ENCODE measurements at places on chromosomes 7 and 10.

- 0 out of 2 replicates have a peak, but pooled peaks cover 4% of the 10 kb centered on the region for H3K4me1 ChIP-seq
- no peak overlapping the region for H3K4me3 ChIP-seq
- H3K36me3 ChIP-seq, result no peaks in the 10 kb centered on the region
- no peak for DNase-seq
- H3K27ac ChIP-seq, result no peak overlapping the region
These were observed 84.5 kb upstream of the PPP2R2D start for GRCh38 chr10:131816157-131816775.

- DNase-seq, result no peak
- no peak overlapping the region for H3K27ac ChIP-seq
- no peak overlapping the region for H3K4me3 ChIP-seq
These were observed 23.1 kb upstream of the TCTN3 start for GRCh38 chr10:95716866-95717265.

GRCh38 chr7:41503438-41503837, 199.5 kb downstream of the INHBA start:
- no peak overlapping the region for H3K27ac ChIP-seq
- no peak overlapping the region for H3K4me3 ChIP-seq
- no peaks in the 10 kb centered on the region for H3K4me1 ChIP-seq
- no peaks in the 10 kb centered on the region for H3K27me3 ChIP-seq

- no peaks in the 10 kb centered on the region for H3K36me3 ChIP-seq
- no peaks in the 10 kb centered on the region for H3K4me1 ChIP-seq
- DNase-seq, result no peak
- H3K4me3 ChIP-seq, result no peak overlapping the region
These were observed 119.5 kb upstream of the UNC5B start for GRCh38 chr10:71092812-71093401.

GRCh38 chr7:66296001-66296521, 90.9 kb downstream of the TPST1 start:
- H3K27ac ChIP-seq, result no peak overlapping the region
- H3K36me3 ChIP-seq, result no peaks in the 10 kb centered on the region
- no peak overlapping the region for H3K4me3 ChIP-seq

GRCh38 chr7:34198231-34198641, 292.9 kb downstream of the BMPER start:
- H3K4me3 ChIP-seq, result no peak overlapping the region
- H3K27me3 ChIP-seq, result no peaks in the 10 kb centered on the region
- no peak for DNase-seq
- H3K4me1 ChIP-seq, result no peaks in the 10 kb centered on the region
- H3K36me3 ChIP-seq, result no peaks in the 10 kb centered on the region
- H3K27ac ChIP-seq, result no peak overlapping the region

- no peaks in the 10 kb centered on the region for H3K27me3 ChIP-seq
- H3K4me1 ChIP-seq, result peaks cover 26% of the 10 kb centered on the region
- DNase-seq, result no peak
- H3K27ac ChIP-seq, result no peak overlapping the region
- peaks cover 52% of the 10 kb centered on the region for H3K36me3 ChIP-seq
- no peak overlapping the region for H3K4me3 ChIP-seq
These were observed 71.7 kb downstream of the DNAJB6 start for GRCh38 chr7:157408258-157409101.

DNA sequence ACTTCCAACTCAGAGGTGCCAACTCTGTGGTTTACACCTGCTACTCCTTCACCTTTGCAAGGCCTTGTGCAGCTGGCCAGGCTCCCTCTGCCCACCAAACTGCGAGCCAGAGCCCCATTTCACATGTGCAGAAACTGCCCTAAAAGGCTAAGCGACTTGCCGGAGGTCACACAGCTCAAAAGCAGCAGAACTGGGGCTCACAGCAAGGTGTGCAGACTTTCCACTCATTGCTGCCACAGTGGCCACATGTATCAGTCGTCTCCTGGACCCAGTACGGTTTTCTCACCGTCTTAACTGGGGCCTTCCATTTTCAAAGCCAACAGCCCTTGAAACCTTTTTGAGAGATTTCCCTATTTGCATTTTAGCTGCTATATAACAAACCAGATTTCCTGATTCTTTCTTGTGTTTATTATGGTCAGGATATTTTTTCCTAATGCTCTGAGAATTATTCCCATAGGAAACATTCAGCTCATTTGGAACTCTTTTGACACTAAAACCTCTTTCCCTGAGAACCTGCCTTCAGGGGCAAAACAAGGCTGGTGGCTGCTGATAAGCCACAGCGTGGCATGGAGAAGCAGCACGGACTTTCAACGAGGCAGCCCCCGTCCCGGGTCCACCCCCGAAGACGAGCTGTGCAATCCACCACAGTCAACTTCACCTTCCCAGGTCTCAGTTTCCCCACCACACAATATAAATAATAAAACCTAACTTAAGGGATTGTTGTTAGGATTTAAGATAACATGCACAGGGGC, 29.9 kb downstream of the SORBS1 start:
- no peaks in the 10 kb centered on the region for H3K27me3 ChIP-seq
- H3K4me1 ChIP-seq, result peaks cover 83% of the 10 kb centered on the region
- H3K4me3 ChIP-seq, result no peak overlapping the region
- DNase-seq, result peak; percentile 59
- H3K27ac ChIP-seq, result peak overlapping the region; percentile 92

DNA sequence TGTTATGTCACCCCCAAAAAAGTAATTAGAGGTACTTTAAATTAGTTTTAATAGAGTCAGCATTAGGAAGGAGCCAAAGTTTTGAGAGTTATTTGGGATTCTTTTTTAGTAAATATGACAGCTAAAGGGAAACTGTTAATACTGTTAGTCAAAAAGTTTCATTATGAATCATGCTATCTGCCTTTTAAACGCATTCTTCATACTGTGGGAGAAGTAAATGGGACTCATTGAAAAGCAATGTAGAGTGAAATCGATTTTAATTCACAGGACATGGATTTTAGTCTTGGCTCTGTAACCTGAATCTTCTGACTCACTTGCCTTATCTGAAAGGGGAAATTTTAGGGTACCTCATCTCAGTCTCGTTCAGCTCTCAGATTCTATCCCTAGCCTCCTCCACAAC, 105.1 kb downstream of the AASS start:
- no peak overlapping the region for H3K4me3 ChIP-seq
- H3K4me1 ChIP-seq, result no peaks in the 10 kb centered on the region
- H3K27me3 ChIP-seq, result no peaks in the 10 kb centered on the region
- H3K36me3 ChIP-seq, result no peaks in the 10 kb centered on the region
- no peak overlapping the region for H3K27ac ChIP-seq
- DNase-seq, result no peak
